Stimulated activated CD8-positive, alpha-beta memory T cell treated with anti-CD3 and anti-CD28 coated beads, Interleukin-15, amount 100 ng/mL, for 24 hours (primary cell): ENCODE measurements at places on chromosomes 4 and X.

DNA sequence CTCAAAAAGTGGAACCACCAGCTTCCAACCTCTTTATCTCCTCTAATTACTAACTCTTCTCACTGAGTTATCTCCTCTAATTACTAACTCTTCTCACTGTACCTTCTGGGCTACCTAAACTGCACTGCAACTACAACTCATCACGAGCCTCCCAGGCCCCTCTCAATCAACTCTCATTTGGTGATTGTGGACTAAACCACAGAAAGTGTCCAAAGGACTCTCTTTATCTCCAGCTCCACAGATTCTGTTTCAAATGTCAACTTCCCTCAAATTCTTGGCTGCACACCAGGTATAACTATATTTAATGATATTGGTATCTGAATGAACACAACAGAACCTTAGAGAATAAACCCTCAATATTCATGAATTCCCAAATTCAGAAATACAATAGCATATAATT, 182.9 kb downstream of the MAML3 start:
- DNase-seq: no peak

DNA sequence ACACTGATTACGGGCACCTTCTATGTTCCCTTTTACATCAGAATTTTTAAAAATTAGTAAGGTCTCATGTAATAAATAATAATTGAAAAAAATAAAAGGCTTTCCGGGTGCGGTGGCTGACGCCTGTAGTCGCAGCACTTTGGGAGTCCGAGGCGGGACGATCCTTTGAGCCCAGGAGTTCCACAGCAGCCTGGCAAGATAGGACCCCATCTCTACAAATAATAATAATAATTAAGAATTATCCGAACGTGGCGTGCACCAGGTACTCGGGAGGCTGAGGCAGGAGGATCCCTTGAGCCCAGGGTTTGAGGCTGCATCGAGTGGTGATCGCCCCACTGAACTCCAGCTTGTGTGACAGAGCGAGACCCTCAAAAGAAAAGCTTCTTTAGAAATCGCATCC, 771 bp upstream of the LAMTOR3 start:
- DNase-seq: no peak

DNA sequence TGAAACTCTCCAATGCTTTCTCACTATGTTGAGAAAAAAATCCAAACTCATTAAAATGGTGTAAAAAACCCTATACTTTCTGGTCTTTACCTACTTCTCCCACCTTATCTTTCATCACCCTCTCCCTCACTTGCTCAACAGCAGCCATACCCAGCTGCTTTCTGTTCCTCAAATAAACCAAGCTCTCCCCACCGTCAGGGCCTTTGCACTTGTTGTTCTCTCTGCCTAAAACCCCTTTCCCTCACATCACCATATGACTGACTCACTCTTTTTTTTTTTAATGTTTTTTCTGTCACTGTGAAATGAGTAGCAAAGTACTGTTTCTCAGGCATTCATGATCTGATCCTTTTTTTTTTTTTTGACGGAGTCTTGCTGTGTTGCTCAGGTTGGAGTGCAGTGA, 122.3 kb upstream of the TMEM164 start:
- no peak for DNase-seq

DNA sequence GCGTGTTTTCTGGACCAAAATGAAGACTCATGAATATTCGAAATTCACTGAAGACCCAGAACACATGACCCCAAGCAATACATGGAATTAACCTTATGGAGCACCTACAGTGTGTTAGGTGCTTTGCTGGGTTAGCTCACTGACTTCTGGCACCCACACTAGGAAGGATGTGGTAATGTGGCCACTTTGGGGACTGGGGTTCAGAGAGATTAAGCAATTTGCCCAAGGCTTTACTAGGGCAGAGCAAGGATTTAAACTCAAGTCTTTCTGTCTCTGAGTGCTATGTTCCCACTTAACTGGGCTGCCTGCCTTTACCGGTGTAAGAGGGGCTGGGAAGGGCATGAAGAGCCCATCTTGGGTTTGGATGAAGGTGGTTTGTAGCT, 162.0 kb upstream of the ATP6AP2 start:
- no peak for DNase-seq

- no peak for DNase-seq
Observed at GRCh38 chrX:51395480-51395809, 62.8 kb downstream of the NUDT10 start.

DNA sequence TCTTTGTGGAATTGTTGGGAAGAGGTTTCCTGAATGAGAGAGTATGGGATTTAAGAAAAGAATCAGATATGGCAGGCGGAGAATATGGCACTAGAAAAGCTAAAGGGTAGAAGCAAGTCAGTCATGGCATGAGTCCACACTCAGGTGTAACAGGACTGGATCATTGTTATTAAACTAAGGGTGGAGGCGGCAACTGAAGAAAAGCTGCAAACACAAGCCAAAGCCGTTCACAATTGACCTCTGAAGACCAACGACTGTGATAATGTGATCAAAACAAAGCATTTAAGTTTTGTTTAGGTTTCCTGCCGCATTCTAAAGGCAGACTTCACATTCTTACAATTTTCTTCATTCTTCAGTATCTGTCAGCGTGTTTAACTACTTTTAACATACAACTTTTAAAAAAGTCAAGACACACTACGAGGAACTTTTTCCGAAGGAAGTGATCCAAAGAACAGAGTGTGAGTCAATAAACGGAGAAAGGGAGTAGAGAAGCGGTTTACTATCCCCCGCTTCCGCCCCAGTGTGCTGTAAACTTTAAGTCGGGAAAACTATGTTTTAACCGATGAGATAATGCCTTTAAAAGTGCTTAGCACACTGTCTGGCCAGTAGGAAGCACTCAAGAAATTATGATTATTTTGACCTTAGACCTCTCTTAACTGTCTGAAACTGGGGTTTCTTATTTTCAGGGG, 909 bp upstream of the SLAIN2 start:
- no peak for DNase-seq

DNA sequence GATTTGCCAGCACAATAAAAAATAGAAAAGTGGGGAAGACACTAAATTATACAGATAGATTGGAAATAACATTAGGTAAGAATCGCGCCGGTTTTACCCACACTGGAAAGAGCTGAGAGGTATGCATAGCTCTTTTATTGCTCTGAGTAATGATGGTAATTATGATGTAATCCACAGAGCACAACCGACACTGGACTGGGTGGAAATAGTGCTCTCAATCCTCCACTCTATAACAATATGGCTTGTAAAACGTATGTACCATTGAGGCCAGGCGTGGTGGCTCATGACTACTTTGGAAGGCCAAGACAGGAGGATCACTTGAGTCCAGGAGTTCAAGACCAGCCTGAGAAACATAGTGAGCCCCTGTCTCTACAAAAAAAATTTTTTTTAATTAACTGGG, 104.3 kb upstream of the RAPGEF2 start:
- DNase-seq: no peak

GRCh38 chrX:43644124-43644701, 11.9 kb upstream of the MAOA start:
- no peak for DNase-seq

GRCh38 chrX:101415180-101416145, 7.4 kb downstream of the HNRNPH2 start:
- DNase-seq: no peak

DNA sequence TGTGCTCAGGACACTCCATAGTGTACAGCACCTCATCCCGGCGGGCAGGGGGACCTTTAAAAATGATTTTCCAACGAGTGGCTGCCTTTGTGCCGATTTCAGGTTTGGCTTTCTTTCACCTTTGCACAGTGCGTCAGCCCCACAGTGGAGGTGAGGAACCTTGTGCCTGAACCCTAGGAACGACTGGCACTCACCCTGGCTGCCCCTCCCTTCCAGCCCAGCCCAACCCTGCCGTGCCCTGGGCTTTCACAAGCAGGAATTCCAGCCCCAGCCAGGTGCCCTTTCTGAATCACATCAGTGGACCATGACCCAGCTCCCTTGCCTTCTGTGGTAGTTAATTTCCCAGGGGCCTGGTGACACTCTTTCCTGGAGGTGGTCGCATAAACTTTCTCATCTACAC, 1.3 kb downstream of the TMEM164 start:
- no peak for DNase-seq

DNA sequence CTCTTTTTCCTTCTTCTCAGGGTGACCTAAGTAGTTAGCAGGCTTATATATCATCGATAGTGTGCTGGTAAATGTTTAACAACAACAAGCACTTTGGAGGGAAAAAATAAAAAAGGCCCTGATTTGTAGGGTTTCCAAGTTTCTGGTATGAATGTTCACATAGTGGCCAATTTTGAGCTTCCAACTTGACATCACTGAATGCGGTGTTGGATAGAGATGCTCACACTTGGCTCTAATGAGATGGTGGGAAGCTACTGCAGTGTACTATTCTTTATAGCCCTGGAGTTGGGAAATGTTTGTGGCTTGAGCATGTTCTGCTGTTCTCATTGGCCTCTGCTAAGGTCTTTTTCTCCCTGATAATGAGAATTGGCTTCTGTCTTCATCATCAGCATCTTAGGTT, 875.3 kb downstream of the PCDH7 start:
- DNase-seq: no peak

- no peak for DNase-seq
Observed at GRCh38 chr4:174334628-174335027, 50.9 kb downstream of the CEP44 start.

DNA sequence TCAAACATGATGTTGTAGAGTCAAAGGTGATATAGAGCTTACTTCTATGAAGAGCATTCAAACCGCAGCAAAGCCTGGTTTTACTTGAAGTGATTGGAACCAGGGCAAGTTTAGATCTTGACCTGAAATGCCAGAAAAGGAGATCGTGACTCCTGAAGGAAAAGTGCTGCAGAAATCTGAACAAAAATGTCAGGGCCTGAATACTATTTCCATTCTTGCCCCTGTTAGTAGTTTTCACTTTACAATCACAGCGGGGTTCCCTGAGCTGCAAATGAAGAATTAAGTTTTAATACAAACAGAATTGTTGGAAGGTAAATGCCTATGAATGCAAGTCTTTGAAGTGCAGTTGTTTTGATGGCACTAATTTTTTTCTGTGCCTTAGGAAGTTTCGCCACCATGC, 4.1 kb downstream of the SLIT2 start:
- no peak for DNase-seq

- no peak for DNase-seq
Observed at GRCh38 chrX:153862369-153863250, 23.4 kb downstream of the L1CAM start.

- DNase-seq: no peak
Observed at GRCh38 chrX:45806410-45807121, 605.9 kb upstream of the DIPK2B start.

DNA sequence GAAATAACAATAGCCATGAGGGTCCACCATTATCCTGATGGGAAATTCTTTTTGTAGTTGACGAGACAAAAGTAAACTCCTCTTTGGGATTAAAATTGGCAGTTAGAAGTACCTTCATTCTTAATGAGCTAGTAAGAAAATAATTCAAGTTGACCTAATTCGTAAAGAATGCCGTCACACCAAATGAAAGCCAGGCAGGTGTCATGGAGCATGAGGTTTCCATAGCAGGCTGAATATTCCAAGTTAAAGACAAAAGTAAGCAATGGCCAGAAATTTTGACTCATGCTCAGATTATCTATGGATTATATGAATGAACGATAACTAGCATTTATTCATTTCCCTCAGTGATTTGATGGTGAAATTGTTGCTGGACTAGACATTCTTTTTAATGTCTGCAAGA, 192.2 kb upstream of the FAT1 start:
- DNase-seq: no peak

- DNase-seq: no peak
Observed at GRCh38 chr4:164428561-164428960, 325.4 kb upstream of the SMIM31 start.

DNA sequence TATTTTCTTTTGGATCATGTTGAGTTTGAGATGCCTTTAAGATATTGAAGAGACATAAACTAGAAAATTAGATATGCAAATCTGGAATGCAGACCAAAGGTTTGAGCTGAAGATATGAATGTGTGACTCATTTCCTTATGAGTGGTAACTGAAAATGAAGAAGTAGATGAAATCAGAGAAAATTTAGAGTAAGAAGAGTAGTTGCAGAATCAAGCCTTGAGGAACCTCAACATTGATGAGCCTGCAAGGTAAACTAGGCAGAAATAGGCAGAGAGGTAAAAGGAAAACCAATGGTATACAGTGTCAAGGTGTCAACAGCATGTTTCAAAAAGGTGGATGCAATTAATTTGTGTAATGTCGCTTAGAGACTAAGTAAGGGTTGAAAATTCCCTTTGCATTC, 142.8 kb downstream of the MOSPD2 start:
- DNase-seq: no peak

- DNase-seq: no peak
Observed at GRCh38 chr4:69731847-69732246, 28.6 kb downstream of the SULT1B1 start.

DNA sequence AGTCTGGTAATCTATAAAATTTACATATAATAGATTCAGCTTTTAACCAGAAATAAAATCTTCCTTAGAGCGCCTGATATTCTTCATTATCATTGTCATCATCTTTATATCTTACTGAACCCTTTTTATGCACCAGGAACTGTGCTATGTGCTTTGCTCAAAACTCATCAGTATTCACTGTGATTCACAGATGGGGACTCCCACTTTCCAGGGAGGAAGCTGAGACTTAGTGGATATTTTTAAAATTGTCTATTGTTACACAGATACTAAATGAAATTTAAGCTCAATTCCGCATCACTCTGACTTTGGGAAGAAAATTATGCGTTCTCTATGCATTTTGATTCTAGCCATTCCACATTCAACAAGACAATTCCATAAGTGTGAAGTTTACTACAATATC, 34.8 kb upstream of the SULT1E1 start:
- no peak for DNase-seq

- DNase-seq: no peak
Observed at GRCh38 chrX:17535229-17535628, 160.2 kb downstream of the NHS start.

- no peak for DNase-seq
Observed at GRCh38 chr4:138055890-138056289, 186.3 kb downstream of the SLC7A11 start.

GRCh38 chr4:2511645-2512131, 24.8 kb upstream of the FAM193A start:
- no peak for DNase-seq

GRCh38 chr4:87327136-87327535, 4.5 kb upstream of the HSD17B13 start:
- no peak for DNase-seq

DNA sequence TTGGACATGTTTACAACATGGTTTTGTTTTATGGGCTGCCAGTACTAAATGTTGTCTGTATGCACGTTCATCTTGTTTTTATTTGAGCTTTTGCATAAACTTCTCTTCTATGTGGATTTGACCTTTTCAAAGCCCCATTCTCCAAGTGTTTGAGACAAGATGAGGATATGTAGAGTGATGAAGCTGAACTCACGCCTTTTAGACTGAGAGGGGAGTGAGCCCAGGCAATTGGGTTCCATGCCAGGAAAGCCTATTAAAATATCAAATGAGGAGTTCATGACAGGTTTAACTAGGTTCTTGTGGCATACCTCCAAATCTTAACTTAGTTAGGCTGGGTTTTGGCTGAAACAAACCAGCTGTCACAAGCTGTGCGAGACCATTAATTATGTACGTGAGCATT, 170.4 kb upstream of the LDB2 start:
- DNase-seq: no peak

DNA sequence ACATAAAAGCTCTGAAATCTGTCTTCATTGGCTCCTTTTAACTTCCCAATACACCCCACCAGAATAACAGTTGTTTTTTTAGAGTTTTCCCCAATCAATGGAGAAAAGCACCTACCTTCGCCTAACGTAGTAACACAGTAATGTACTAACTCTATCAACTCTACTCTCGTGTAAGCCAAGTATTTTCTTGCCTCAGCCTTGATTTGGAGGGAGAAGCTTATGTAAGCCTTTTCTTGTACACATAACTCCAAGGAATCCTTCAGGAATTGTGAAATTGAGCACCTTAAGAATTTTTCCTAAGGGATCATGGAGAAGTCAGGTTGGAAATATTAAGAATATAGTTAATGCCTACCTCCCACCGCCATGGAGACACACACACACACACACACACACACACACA, 181.2 kb downstream of the RAPGEF2 start:
- no peak for DNase-seq
